ENCODE measurements at places on chromosomes 7 and 10.

DNA sequence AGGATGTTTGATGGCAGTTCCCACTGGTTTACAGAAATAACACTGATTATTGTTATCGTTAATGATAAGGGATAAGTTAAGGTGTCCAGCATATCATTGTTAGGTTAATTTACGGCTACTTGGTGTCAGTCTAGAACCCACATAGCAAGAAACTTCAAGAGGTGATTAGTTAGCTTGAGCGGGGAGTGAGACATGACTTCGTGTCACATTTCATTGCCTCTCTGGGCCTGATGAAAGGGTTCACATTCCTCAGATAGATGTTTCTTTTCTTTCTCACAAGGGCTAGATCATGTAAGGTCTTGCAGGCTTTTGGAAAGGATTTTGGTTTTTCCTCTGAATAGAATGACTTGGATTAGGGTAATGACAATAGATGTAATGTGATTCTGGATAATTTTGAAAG, 26.7 kb downstream of the WAC start:
- DNase-seq = no peak

- no peak for DNase-seq
Observed at GRCh38 chr7:28018446-28018845, 162.1 kb downstream of the JAZF1 start.

DNA sequence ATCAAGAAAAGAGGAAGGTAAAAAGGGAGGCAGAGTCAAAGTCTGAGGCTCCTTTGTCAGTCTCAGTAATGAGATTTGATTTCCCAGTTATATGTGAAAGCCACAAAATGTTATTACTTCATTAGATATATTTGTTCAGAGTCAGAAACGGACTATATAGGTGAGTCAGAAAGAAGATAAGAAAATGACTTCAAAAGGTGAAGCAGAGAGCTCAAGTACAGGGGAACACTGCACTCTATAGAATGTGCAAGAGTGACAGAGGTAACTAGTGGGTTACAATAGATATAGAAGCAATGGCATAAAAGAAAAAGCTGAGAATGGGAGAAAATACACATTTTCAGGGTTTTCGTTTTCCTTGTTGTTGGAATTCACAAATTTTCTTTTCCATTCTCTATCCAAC, 43.3 kb downstream of the DGKB start:
- no peak for DNase-seq

DNA sequence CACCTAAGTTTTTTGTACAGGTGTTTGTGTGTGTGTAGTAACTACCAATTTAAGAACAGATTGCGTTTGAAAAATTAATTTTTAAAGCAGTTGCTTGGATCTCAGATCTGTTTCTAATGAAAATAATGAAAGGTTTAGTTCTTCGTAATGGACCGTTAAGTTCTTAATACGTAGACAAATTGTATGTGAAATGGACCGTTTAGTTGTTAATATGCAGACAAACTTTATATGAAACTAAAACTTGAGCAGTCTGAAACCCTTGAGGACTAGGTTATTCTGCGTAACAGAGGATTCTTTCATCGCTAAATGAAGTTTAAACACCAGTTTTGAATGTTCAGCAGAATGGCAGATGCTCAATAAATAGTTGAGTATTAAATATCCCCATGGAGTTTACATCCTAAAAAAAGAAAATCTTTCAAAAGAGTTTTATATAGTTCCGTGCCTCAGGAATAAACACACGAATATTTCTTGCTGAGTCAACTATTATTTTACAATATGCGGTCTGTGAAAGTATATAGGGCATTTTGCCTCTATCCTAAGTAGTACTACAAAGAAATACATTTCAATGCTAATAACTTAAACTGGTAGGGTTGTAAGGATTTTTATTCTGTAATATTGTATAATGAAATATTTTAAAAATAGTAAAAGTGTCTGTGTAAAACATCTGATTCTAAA, 1.2 kb downstream of the DBF4 start:
- no peak for DNase-seq

GRCh38 chr7:98879198-98879978, 1.1 kb downstream of the TRRAP start:
- DNase-seq = no peak

- DNase-seq = no peak
Observed at GRCh38 chr10:120513307-120513796, 56.3 kb downstream of the PLPP4 start.

GRCh38 chr10:113475381-113475807, 77.5 kb upstream of the HABP2 start:
- no peak for DNase-seq

DNA sequence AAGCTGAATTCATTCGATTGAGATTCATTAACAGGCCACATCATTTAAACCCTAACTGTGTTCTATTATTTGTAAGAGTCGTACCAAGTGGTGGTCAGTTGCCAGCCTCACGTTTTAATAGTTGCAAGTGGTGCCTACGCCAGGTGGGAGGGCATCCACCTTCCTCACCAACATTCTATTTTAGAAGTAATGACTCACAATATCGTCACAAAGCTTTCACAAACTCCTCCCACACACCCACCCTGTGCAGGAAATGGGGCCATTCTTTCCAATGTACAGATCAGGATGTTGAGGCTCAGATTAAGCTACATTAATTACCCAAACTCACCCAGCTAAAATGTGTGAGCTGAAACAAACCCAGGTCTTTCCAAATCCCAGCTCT, 77.3 kb upstream of the SAMD8 start:
- DNase-seq = no peak

- DNase-seq = no peak
Observed at GRCh38 chr7:155481764-155482163, 23.8 kb downstream of the EN2 start.

- peak; percentile 23 for DNase-seq
Observed at GRCh38 chr10:62726142-62726541, 78.4 kb upstream of the ADO start.

DNA sequence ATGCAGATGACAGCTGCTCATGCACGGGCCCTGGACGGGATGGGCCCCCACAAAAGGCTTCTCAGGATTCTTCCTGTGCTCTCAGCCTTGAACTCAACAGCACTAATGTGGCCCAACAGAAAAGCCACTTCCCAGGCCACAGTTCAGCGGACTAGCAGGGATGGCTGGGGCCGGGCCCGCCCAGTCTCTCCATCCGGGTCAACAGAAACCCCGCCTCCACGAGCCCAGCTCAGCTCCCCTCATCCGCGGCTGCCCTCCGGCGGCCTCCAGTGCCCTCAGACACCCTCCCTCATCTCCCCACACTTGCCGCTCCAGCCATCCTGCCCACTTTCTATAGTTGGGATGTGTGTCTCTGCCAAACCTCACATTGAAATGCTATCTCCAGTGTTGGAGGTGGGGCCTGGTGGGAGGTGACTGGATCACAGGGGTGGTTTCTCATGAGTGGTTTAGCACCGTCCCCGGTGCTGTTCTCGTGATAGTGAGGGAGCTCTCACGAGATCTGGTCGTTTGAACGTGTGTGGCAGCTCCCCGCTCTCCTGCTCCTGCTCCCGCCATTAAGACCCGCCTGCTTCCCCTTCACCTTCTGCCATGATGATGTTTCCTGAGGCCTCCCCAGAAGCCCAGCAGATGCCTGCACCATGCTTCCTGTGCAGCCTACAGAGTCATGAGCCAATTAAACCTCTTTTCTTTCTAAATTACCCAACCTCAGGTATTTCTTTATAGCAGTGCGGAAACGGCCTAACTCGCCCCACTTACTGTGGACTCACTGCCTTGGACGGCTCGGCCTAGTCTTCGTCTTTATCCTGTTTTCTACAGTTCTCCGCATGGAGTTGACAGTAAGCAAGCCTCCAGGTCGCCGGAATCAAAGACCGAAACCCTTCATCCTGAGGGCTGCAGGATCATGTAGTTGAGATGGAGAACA, 169.9 kb upstream of the RNF32 start:
- no peak for DNase-seq

DNA sequence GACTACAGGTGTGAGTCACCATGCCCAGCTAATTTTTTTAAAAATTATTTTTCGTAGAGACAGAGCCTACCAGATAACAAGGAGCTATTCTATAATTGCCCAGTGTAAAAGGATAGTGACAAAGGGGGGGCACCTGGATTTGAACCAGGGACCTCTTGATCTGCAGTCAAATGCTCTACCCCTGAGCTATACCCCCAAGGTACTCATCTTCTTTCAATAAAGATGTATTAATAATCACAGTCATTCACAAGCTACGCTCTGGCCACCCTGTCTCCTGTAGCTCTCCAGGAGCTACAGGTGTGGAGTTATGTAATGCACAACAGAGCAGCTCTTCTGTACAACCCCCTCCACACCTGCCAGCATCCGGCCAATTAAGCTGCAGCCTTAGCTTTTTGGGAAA, 83.5 kb downstream of the ZNF777 start:
- no peak for DNase-seq

- no peak for DNase-seq
Observed at GRCh38 chr10:6221971-6222751, 19.4 kb downstream of the PFKFB3 start.

- no peak for DNase-seq
Observed at GRCh38 chr10:108545921-108546320, 1377.4 kb downstream of the XPNPEP1 start.

GRCh38 chr7:151249034-151249731, 689 bp upstream of the SMARCD3 start:
- DNase-seq = no peak

DNA sequence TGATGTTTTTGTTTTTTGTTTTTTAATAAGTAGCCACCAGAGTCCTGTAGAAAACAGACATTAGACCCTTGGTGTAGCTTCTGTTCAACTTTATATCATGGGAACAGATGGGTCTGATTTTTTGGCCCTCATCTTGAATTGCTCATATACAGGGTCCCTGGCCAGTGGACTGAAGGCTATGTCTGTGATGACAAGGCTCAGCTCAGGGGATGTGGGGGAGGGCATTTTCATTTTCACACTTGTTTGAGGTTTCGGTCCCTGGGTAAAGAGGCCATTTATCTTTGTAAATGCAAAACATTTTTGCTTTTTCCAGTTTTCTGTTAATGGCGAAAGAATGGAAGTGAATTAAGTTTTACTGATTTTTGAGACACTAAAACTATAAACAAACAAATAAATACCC, 257.6 kb upstream of the PHYHIPL start:
- DNase-seq = no peak

GRCh38 chr10:71608819-71609768, 110.5 kb downstream of the C10orf105 start:
- DNase-seq = peak; percentile 48

- DNase-seq = no peak
Observed at GRCh38 chr7:67950321-67951083, 953.9 kb downstream of the TYW1 start.

DNA sequence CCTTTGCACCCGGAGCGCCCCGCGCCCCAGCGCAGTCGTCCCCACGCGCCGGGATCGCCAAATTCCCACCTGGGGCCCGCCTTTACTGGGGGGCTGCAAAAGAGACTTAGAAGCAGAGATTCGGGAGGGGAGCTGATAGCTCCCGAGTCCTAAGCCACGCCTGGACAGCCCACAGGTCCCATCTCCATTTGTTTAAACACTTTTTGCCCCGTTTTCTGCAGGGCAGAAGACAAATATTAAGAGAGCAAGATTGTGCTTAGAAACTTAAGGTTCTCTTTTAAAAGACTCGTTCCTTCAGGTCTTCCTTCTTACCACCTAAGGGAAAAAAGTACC, 299.1 kb upstream of the NFE2L3 start:
- DNase-seq = no peak

GRCh38 chr7:157613575-157614322, 276.9 kb downstream of the DNAJB6 start:
- no peak for DNase-seq

DNA sequence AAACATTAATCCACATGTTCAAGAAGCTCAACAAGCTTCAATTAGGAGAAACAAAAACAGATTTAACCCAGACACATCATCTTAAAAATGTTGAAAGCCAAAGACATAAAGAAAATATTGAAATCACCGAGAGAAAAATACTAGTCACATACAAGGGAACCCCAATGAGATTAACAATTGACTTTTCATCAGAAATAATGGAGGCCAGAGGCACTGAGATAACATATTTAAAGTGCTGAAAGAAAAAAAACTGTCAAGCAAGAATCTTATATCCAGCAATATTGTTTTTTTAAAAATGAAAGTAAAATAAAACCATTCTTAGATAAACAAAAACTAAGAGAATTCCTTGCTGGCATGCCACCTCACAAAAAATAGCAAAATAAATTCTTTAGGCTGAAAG, 28.9 kb downstream of the AOC1 start:
- DNase-seq = no peak

DNA sequence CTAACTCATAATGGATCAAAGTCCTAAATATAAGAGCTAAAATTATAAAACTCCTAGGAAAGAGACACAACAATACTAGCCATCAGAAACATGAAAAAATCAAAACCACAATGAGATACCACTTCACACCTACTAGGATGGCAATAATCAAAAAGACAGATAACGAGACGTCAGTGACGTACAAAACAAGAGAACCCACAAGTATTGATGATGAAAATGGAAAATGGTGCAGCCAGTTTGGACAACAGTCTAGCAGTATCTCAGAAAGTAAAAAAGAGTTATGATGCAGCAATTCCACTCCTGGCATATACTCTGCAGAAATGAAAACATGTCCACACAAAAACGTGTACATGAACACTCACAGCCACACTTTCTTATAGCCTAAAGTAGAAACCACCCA, 173.5 kb downstream of the SRPK2 start:
- no peak for DNase-seq

- peak; percentile 32 for DNase-seq
Observed at GRCh38 chr10:114767986-114768821, 53.4 kb upstream of the FHIP2A start.

- DNase-seq = peak; percentile 27
Observed at GRCh38 chr7:37201003-37201875, 247.4 kb downstream of the ELMO1 start.

GRCh38 chr7:102412548-102412947, 16.4 kb downstream of the PRKRIP1 start:
- no peak for DNase-seq

GRCh38 chr7:26513948-26514347, 222.3 kb downstream of the SNX10 start:
- no peak for DNase-seq

- DNase-seq = no peak
Observed at GRCh38 chr7:71329030-71329660, 197.2 kb downstream of the GALNT17 start.
